ENCODE measurements at places on chromosomes 1 and 21.

DNA sequence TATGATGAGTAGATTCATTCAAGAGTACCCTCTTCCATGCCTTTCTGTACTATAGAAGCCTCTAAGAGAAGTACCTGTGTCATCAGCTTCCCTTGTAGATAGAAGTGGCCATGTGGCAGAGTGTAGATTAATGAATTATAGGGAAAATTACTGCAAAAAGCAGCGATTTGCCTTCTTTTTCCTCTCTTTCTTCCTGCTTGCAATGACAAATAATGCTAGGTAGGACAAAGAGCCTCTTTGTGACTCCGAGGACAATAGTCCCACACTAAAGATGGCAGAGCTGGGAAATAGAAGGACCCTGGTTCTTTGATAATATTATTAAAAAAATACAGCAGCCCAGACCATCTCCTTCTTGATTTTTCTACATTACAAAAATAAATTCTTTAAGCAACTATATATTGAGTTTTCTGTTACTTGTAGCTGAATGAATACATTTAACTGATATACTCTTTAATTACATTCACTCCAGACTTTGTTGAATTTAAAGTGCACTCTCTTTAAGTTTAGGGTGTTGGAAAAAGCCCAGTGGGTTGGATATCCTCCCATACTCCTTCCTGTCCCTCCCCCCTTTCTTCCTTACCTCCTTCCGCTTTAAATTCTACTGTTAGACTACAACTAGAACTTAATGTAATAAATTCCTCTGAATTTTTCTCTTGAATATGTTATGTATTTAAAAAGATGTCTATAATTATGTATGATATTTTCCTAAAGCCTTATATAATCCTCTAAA lies 198.2 kb upstream of the APP start:
- DNase-seq = no peak

- no peak for DNase-seq
Observed at GRCh38 chr1:70427976-70428375, 16.9 kb downstream of the CTH start.

- no peak for DNase-seq
Observed at GRCh38 chr1:34645919-34646318, 108.9 kb upstream of the GJB5 start.

DNA sequence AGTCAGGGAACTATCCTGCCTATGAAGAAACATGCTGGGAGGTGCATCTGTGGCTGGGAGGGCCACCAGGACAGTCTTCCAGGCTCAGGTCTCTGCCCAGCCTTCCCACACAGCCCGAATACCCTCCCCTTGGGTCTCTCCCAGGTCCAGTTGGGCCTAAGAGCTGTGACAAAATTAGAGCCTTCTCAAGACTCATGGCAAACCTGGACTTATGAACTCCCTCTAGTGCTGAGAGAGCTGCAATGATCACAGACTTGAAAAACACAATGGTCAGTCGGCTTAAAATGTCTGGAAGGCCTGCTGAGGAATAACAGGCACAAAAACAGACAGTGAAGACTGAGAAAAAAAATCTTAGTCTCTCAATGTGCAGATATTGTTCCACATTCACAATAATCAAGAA lies 325.1 kb downstream of the BRINP2 start:
- no peak for DNase-seq

DNA sequence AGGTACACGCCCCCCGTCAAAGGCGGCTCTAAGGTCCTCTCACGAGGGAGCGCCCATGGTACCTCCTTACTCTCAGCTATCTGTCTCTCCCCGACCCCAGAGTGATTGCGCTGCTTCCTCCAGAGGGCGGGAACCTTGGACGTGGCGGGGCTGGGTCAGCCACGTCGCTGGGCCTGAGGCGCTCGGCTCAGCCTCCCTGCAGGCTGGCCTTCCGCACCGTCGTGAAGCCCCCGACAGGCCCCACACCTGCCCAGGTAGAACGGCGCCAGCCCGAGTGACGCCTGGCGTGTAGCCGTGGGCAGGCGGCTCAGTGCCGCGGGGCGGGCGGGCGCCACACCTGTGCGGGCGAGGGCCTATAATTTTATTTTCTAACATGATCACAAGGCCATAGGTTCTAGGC lies 122.2 kb upstream of the BEND5 start:
- DNase-seq = no peak

- no peak for DNase-seq
Observed at GRCh38 chr1:163772246-163772645, 450.5 kb downstream of the NUF2 start.

- DNase-seq = no peak
Observed at GRCh38 chr1:18921516-18922251, 19.3 kb upstream of the ALDH4A1 start.

DNA sequence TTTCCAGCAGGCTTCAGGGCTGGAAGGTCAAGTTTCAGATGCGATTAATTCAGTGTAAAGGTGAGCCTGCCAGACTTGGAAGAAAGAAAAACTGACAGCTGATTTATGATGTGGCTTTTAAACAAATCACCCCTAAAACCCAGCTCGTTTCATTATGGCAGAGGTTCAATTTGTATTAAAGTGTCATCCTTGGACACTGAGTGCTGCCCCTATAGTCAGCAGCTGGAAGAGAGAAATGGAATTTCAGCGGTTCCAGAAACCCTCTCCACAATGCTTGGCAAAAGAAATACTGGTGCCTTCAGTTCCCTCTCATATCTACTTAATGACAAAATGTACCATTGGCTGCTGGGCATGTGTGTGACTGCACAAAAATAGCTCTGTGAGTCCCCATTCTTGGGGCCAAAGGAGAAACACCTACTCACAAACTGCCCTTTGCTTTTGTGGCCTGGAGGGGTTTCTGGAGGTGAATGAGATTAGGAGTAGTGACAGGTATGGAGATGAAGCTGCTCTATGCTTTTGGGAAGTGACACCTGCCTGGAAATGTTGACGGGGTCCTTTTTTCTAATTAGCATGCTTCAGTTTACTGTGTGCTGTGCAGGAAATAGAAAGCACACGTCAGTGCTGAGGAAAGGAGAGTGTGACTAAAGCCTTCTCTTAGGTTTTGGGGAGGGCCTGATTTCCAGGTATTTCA lies 95.1 kb upstream of the TSPAN2 start:
- no peak for DNase-seq

DNA sequence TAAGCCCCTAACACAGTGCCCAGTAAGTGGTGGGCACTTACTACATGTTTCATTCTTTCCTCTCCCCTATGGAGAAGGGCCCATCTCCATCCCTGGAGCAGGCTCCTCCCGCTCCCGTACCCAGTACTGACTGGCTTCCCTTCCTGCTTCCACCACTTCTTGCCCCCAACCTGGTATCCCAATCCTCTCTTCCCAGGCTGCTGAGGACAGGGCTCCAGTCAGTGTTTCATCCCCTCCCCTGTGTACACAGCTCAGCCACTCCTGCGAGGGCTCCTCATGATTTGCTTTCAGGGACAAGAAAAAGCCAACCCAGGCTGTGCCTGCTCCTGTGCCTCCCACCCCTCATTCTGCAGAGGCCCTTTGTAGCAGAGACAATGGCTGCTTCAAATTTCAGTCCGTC lies 20.8 kb upstream of the ETV3 start:
- no peak for DNase-seq

GRCh38 chr1:110951161-110951560 lies 12.6 kb downstream of the LRIF1 start:
- DNase-seq = no peak

DNA sequence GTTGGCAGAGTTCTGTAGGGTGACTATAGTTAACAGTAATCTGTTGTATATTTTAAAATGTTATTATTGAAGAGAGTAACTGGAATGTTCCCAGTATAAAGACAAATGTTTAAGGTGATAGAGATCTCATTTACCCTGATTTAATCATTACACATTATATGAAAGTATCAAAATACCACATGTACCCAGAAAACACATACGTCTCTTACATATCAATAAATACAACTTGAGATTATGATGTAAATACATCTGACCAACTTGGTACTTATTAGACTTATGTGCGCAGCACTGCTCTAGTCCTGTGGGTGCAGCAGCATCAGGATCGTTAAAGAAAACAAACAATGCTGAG lies 670 bp upstream of the PARK7 start:
- no peak for DNase-seq

- DNase-seq = no peak
Observed at GRCh38 chr1:184408580-184408979, 21.8 kb downstream of the C1orf21 start.

DNA sequence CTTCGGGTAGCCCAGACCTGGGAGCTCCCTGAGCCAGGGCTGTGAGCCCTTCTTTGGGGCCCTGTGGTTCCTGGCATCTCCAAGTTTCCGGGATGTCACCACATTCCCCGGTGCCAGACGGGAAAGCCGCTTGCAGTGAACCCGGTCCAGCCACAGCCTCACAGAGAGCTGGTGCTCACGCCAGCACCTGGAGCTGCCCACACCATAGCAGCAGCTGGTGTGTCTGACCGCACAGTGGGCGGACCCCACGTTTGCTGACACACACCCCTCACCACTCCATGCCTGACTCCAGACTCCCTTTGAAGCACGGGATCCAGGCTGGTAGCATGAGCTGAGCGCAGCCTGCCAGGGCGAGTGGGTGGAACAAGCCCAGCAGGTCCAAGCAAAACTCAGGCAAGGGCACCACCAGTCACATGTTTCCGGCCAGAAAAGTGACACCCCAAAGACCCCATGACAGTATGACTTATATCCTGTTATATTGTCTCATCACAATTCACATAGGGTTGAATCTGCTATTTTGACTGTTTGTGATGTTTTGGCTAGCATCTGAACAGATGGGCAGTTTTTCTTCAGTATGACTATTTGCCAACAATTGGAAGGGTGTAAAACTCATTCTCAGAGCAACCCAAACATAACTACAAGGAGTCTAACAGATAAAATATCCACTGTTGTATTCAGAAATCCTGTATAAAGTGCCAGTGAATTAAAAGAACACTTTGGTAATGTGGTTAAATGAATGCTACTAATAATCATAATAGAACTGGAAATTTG lies 285.4 kb downstream of the SMYD3 start:
- no peak for DNase-seq

DNA sequence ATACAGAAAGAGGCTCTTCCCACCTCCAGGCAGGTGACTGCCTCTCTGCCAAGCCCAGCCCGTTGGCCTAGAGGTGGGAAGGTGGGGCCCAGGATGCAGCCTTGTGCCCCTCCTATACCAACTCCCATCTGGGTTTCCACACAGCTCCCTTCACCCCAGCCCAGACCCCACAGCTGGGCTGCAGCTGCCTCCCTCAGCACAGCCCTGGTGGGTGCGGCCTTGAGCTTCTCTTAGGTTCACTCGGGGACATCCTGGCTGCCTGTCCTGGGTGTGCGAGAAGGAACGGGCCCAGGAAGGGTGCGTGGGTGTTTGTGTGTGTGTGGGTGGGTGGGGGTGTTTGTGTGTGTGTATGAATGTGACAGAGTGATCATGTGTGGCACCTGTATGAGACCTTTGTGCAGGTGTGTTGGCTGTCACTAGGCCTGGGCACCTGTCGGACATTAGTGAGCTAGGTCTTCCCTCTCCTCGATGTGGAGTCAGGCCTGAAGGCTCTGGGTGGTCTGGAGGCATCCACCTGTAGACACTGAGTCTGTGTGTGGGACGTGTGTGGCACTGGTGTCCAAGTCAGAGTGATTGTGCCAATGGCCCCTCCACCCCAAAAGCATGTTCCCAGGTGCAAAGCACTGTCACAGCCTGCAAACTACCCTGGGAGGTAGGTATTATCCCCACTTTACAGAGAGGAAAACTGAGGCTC lies 30.7 kb downstream of the FOXO6 start:
- no peak for DNase-seq

DNA sequence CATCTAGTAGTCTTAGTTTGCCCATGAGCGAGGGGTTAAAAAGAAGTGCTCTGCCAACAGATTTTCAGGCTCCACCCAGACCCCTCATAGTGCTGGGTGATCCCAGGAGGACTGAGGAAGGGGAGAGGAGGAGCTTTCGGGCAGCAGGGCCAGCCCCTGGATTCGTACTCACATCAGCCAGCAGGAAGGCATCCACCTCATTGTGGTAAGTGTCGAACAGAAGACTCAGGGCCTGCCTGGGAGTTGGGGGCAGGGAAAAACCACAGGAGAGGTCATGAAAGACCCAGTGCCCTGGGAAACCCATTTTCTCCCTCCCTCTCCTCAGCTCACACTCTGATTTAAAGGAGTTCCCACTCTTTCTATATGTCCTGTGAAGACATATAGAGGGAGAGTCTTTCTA lies 34.9 kb downstream of the PIK3C2B start:
- DNase-seq = no peak

GRCh38 chr1:224495866-224496265 lies 61.3 kb upstream of the WDR26 start:
- DNase-seq = no peak

GRCh38 chr1:21669258-21670058 lies at the start of gene RAP1GAP:
Gene RAP1GAP (minus strand): TSS chr1:21669357. CDS start chr1:21620032, 49,325 bp downstream.
- peak; percentile 70 for DNase-seq

DNA sequence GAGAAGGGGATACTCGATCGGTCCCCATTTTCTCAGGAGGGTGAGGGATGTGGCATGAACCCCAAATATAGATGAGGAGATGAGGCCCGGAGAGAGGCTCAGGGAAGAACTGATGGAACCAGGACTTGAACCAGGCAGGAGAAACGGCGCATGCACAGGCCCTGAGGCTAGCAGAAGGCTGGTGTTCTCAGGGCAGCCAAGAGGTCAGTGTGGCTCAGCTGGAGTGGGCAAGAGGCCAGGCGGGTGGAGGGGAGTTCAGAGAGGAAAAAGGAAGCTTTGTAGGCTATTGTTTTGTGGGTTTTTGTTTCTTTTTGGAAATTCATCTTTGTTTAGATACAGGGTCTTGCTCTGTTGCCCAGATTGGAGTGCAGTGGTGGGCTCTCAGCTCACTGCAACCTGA lies 122.0 kb downstream of the LACTBL1 start:
- no peak for DNase-seq

DNA sequence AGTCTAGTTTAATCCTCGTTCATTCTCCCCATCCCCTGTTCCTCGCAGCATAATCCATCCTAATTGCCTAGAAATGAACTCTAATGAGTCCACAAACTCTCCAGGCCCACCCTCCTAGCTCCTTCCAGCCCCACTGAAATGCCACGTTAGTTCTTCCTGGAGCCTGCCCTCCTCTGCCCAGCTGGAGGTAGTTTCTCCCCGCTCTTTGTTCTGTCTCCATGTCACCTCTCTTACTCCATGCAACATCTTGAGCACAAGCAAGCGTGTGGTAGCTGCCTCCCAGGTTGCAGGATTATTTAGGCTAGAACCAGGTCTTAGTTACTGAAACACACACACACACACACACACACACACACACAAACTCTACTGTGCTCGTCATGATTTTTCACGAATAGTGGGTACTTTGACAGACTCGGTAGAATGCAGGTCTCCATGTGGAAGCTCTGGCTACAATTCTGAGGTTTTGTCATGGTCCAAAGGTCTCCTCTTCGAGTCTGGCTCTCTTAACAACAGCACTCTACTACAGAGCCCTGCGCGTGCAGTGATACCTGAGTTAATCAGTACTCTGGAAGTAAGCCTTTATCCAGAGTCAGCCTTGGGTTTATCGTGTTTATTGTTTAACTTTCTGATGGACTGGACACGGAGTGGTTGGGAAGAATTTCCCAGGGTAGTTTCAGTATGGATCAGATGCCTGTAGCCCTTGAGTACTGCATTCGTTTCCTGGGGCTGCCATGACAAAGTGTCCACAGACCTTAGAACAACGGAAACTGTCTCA lies 27.5 kb downstream of the HUNK start:
- peak; percentile 28 for DNase-seq

GRCh38 chr1:119631433-119632102 lies 16.5 kb downstream of the ZNF697 start:
- DNase-seq = peak; percentile 54
